ENCODE measurements at places on chromosomes 7 and 10. TPM values are rescaled to one million over a fixed set of nuclear protein-coding genes. Genes with fewer than 3 reads are reported as not detected.

GRCh38 chr10:123965973-123966895 is 74.6 kb upstream of the CPXM2 start:
- peaks cover 4% of the 10 kb centered on the region for H3K27me3 ChIP-seq
- H3K27ac ChIP-seq, result no peak overlapping the region
- H3K36me3 ChIP-seq, result no peaks in the 10 kb centered on the region
- no peak overlapping the region for H3K4me3 ChIP-seq

DNA sequence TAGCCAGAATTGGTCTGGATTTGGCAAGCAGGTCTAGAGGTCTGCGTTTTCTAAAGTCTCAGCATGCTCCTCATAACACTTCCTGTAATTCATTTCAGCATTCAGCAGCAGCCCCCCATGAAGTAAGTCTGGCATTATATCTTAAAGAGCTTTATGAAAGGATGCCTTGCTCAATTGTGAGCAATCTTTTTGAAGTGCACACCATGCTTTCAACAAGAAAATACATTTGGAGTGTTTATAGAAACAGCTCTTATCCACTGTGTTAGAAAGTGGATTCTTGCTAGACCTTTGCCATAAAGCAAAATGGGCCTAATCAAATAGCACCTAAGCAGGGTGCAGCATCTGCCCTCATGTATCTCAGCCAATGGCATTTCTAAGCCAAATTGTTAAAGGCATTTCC is 378.0 kb upstream of the AKR1E2 start:
- H3K4me3 ChIP-seq, result no peak overlapping the region
- H3K27me3 ChIP-seq, result no peaks in the 10 kb centered on the region
- H3K36me3 ChIP-seq, result no peaks in the 10 kb centered on the region

DNA sequence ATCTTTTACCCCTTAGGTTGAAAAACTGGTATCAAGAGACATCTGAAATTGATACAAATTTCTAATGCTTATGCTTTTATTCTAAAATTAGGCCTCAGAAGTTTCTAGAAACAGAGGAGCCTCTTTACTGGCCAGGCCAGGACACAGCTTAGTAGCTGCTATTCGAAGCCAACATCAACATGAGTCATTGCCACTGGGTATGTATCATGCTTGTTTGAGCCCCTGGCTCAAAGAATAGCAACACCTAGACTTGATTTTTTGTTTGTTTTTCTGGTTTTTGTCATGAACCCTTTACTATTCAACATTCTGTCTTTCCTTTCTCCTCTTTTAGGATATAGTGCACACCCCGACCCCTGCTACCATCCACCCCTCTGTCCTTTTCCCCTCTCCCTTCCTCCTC is 90.9 kb upstream of the STK17A start:
- no peak for DNase-seq
- H3K4me1 ChIP-seq, result no peaks in the 10 kb centered on the region
- no peak overlapping the region for H3K4me3 ChIP-seq

DNA sequence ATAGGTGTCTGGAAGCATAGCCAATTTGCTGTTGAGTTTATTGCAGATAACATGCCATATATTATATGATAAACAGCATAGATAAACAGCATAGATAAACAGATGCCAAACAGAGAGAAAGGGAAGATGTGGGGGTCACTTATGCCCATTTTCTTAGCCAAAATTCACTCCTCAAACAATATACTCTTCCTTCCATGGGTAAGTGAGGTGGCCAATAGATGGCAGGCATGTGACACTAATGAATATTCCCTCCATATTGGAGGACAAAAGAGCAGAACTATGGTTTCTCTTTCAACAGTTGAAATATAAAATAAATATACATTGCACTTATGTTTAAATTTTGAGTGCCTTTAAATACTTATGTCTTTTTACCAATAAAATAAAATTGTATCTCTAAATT is 1212.8 kb downstream of the REEP3 start:
- no peaks in the 10 kb centered on the region for H3K27me3 ChIP-seq
- DNase-seq, result peak; percentile 31
- no peaks in the 10 kb centered on the region for H3K36me3 ChIP-seq

DNA sequence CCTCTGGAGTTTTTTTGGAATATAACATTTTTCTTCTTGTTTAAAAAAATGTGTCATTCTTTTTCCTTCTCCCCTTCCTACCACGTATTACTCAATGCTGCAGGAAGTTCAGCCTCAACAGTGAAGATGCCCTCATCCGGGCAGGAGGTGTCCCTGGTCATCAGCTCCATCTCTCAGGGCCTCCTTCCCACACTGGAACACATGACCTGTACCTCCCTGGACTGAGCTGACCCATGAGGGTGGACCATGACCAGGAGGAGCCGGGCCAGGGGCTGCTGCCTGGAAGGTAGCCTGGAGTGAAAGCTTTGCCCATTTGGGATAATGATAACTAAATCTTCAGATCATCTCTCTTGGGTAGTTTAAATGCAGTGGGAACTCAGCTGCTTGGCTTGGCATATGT is 316.5 kb upstream of the ZMIZ1 start:
- DNase-seq, result no peak
- H3K4me1 ChIP-seq, result no peaks in the 10 kb centered on the region
- H3K36me3 ChIP-seq, result no peaks in the 10 kb centered on the region
- H3K4me3 ChIP-seq, result no peak overlapping the region
- no peak overlapping the region for H3K27ac ChIP-seq

DNA sequence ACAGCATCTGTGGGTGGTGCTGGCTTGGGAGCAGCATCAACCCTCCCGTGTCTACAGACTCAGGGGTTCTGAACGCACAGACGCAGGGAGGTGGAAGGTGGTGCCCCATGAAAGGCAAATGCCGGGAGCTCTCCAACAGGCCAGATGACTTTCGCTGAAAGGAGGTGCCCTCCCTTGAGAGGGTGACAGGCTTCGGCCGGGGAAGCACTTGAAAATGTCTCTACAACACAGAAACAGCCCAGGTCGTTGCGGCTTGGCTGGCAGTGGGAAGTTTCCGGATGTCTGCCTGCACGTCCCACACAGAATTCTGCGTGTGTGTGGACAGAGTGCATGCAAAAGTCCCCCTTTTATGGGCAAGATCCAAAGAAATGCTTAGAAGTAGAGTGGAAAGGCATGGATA is 239.6 kb downstream of the SKAP2 start:
- no peaks in the 10 kb centered on the region for H3K36me3 ChIP-seq
- no peak overlapping the region for H3K4me3 ChIP-seq
- no peak overlapping the region for H3K27ac ChIP-seq

GRCh38 chr10:70306886-70307520 is 23.2 kb upstream of the NPFFR1 start:
- H3K4me1 ChIP-seq, result no peaks in the 10 kb centered on the region
- H3K27ac ChIP-seq, result no peak overlapping the region
- H3K36me3 ChIP-seq, result no peaks in the 10 kb centered on the region
- no peaks in the 10 kb centered on the region for H3K27me3 ChIP-seq
- no peak for DNase-seq

Gene FGL2
- total RNA-seq, result 96.9 TPM

Gene ACSM6
- total RNA-seq, result not detected

Gene PGAM2
- total RNA-seq, result 2.1 TPM

Data from kidney (tissue), 22 donors.